ENCODE measurements at places on chromosomes 2 and 18.

DNA sequence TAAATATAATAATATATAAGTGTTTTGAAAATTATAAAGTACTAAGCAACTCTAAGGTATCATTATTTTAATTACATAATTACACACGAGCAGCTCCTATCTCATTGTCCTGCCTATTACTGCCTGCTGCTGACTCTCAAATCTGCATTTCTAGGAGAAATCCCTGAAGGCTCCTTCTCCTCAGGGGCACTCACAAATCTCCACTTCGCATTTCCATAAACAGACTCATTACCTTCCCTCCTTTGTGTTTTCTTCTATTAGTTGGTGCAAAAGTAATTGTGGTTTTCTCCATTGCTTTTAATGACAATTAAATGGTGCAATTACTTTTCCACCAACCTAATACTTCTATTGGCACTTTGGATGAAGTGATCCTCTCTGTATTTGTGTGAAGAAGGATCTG, 135.0 kb upstream of the HNMT start:
- DNase-seq = no peak

DNA sequence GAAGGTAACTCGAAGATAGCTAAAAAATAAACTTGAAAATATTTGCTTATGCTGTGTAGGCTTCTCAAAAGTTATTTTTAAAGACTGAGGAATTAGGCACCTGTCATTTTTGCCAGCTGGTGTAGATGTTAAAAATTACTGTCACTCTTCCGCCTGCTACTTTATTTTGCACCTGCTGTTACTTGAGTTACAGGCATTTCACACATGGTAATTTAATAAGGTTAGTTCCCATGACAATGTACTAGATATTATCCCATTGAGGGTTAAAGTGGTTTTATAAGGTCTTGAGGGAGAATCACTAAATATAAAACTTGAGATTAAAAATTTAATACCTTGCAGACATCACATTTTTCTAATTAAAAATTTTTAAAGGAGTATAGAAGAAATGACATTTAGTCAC, 26.6 kb downstream of the MYL1 start:
- no peak for DNase-seq

DNA sequence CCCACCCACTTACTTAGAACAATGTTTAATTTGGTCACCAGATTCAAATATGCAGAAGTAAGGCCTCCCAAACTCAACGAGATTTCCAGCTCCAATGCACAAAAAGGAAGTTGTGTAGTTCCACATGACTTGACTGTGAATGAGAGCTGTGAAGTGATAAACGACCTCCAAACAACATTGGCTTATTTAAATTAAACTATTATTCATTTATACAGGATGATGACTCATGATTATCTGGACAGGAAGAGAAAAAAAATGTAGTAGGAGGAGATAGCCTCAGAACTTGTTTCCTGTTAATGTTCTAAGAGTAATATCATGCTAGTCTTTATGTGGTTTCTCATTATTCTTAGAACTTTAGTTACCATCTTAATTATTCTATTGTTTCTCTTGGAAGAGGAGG, 237.3 kb downstream of the C1D start:
- DNase-seq = no peak

DNA sequence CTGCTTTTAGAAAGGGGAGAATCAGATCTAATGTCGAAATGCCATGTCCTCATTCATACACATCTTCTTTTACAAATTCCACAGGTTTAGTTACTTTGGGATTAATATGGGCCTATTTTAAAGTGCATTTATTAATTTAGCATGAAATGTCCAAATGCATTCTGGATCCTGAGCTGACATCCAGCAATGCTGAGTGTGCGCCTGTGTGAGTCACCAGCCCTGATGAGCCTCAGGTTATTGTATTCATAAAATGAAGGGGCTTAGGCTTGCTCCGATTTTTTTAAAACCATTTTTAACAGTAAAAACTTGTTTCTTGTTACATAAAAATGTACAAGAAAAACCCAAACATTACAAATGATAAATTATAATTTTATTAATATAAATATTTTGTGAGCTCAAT, 94.1 kb downstream of the SH3YL1 start:
- no peak for DNase-seq

- DNase-seq = no peak
Measured at GRCh38 chr2:24675338-24675737, 117.9 kb downstream of the PTRHD1 start.

DNA sequence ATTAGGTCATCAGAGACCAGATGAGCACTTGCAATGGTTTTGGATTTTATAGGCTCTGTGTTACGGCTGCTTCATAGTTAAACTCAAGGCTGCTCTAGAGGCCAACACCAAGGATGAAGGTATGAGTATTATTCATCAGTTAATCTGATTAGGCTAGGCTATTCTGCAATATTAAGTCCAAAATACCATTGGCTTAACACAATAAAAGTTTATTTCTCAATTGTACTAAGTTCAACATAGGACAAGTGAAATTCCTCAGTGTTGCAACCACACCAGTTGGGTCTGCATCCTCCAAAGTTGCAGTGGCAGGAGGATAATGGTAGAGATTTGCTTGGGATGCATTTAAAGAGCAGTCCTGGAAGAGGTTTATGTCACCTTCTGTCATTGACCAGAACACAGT, 538.3 kb upstream of the CDH2 start:
- DNase-seq = no peak

- DNase-seq = no peak
Measured at GRCh38 chr18:49400398-49401072, 59.9 kb downstream of the DYM start.

GRCh38 chr2:109421101-109421500, 192.7 kb downstream of the SEPTIN10 start:
- DNase-seq = no peak

- DNase-seq = no peak
Measured at GRCh38 chr2:45688479-45689298, 37.2 kb downstream of the PRKCE start.

DNA sequence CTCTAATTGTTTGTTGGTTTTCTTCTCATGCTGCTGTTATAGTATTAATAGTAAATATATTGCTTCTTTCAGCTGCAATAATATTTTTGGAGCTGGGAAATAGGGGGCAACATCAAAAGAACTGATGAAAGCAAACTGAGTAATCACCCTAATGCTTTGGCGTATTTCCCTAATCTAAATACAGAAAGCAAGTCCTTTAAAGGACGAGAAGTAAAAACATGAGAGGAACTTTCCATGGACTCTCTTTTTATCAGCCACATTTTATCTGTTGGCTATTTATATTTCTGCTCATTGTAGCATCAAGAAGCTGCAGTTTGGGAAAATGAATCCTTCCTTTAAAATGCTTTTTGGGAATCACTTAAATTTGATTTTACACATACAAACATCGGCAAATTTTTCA, 139.9 kb upstream of the SLC8A1 start:
- no peak for DNase-seq

All from left ventricle myocardium superior (tissue), 1 donor.